ENCODE measurements at places on chromosomes 16 and 17.

DNA sequence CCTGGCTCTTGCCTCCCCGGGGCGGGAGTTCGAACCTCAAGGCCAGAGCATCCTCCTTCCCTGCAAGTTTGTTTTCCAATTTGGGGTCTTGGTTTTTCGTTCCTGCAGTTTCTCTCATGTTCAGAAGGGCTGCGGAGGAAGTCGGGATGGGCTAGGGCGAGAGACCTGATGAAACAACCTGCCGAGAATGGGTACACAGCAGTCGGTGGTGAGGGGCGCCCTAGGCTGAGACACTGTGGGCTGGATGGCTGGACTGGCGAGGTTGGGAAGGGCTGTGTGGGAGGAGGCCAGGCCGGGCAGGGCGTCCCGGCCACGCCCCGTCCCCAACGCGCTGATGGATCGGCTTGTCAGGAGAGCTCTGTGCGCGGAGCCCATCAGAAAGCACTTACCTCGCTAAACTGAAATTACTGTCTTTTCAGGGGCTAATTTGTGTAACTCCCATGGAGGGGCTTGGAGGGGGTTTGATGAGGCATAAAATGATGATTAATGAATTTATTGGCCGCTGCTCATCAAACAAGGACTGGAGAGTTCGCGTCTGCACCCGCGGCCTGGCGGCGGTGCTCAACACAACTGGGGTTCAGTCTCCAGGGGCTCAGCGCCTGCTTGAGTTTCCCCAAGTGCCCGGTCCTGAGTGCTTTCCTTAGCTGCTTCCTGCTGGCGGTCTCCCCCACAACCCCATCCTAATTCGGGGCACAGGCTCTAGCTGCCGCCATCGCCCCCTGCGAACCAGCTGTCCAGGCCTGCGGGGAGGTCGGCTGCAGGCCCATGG, 9.0 kb downstream of the IRX5 start:
- DNase-seq = no peak

DNA sequence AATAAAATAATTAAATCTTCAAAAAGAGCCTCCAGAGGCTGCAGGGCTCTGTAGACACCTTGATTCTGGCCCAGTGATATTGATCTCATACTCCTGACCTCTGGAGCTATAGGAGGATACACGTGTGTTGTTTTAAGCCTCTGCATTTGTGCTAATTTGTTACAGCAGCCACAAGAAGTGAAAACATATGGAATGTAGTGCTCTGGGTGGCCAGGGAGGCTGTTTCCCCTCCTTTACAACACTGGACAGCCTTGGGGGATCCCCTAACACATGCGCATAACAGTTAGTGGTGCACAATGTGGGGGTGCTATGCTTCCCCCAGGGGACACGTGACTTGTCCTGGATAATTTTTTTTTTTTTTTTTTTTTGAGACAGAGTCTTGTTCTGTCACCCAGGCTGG, 4.7 kb upstream of the ZNF500 start:
- DNase-seq = no peak

GRCh38 chr17:65243838-65244625, 106.9 kb downstream of the RGS9 start:
- DNase-seq = no peak

DNA sequence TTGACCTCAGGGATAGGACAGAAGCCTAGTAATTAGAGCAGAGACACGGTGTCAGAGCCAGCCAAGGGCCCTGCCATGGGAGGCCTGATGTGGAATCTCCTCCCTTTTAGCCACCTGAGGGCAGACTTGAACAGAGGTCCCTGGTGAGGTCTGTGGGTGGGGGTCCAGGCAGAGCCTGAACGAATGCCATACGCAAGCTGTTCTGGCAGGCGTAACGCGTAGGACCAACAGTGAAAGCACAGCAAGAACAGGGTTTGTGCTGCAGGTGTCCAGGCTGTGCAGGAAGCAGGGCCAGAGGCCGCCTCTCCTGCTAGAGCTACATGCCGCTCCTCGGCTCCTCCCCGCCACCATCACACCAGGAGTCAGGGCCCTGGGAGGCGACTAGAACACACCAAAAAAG, 81.9 kb upstream of the TBX2 start:
- no peak for DNase-seq

DNA sequence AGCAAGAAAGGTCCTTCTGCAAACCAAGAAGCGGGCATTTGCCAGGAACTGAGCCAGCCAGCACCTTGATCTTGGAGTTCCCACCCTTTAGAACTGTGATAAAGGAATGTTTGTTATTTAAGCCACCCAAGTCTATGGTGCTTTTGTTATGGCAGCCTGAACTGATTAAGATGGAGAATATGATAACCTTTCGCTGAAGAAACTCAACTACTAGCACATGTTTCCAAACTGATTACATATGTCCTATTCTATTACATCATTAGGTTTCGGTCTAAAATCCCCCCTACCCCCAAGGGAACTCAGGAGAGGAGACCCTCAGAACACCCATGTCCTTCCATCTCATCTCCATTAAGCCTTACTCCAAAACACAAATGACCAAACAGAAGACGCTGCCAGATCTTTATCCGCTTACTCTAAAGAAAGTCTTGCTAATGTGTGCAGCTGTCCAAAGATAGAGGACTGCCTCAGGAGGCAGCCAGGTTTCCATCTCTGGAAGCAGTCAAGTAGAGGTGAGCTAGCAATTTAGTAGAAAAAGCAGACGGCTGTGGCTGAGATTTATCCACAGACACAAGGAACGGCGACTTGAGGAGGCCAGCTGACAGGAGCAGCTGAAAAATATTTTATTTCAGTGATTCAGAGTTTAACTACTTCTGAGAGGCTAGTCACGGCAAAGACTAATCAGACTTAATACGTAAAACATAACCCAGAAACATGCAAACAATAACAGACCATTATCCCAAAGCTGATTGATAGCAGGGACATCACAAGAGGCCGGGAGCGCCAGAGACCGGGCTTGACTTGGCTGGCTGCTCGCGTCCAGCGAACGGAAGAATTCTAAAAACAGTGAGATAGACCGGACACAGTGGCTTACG, 611.4 kb upstream of the CDH5 start:
- no peak for DNase-seq

- no peak for DNase-seq
Observed at GRCh38 chr16:1651974-1652312, 26.1 kb upstream of the JPT2 start.

DNA sequence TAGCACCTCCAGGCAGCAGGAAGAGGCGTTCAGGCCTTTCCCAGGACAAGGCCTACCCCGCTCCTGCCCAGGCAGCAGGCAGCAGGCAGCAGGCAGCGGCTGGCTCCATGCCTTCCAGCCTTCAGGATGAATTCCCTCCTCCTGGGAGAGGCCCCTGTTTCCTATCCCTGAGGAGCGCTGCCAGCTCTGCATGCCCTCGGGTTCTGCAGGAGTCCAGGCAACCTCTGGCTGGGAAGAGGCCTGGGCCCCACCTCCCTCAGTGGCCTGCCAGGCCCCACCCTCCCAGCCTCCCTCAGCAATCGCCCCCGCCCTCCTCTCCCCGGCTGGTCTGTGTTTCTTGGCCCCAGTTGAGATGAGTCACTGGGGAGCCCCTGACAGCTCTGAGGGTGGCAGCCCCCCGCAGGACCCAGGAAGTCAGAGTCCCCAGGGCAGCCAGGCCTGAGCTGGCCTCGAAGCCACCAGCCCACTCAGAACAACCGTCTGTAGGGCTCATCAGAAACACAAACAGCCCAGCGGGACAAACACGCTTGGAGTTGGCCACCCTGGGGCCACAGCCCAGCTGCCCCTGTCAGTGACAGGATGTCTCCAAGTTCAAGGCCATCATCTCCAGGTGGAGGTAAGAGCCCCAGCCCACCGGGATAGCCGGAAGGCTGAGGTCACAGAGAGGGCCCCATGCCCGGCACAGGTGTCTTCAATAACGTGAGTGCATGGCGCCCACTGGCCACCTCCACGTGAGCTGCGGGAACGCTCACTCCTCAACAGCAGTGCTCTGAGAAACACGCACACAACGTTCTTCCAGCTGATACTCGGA, 39.5 kb upstream of the CIBAR2 start:
- DNase-seq = no peak

GRCh38 chr17:62765351-62765750, 42.8 kb downstream of the MARCHF10 start:
- DNase-seq = no peak

DNA sequence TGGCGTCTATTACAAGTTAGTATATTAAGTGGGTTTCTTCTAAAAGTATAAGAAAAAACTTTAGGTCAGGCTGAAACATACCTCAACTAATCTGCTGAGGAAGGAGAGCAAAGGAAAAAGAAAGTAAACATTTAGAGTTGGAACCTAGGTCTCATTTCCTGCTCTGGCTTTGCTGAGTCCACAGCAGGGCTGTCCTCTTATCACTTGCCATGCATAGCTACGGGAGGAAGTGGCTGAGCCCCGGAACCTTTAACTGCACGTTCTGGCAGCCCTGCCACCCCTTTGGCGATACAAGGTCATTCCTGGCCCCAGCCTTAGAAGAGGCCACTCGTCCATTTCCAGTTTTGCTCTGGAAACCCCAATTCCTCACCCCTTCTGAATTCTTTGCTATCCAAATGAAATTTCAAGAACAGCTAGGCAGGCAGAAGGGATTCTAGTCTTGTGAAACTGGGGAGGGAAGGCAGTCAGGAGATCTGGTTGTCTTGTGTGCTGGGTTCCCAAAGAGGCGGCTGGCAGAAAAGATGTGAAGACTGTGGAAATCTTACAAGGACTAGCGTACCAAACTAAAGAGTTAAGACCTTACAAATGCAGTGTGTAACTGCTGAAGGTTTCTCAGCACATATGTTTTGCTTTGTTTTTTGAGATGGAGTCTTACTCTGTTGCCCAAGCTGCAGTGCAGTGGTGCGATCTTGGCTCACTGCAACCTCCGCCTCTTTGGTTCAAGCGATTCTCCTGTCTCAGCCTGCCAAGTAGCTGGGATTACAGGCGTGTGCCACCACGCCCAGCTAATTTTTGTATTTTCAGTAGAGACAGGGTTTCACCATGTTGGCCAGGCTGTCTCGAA, 19.1 kb downstream of the WIPI1 start:
- DNase-seq = no peak

DNA sequence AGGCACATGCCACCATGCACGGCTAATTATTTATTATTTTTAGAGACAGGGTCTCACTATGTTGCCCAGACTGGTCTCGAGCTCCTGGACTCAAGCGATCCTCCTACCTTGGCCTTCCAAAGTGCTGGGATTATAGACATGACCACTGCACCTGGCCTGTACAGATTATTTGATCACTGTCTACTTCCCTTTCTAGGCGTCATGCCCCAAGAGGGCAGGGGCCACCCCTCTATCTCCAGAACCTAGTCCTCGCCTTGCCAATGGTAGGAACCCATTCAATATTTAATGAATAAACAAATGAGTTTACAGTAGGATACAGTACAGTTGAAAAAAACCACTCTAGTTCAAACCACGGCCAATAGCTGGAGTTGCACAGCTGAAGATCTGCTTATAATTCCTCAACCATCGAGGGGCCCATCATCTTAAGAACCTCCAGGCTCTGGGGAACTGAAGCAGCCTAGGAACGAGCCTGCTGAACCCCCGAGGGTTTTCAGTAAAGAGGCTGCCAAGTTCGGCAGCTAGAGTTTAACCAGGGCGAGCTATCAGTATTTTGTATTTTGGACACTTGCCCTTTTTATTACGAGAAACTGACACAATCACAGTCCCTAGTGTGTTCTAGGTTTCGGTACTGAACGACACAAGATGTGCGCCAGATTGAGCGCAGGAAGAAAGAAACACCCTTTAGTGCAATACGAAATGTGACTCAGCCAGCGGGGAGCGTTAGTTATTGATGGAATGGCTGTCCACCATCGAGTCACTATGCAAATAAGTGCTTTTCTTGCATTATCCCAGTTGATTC, 14.6 kb downstream of the ADCY9 start:
- no peak for DNase-seq

DNA sequence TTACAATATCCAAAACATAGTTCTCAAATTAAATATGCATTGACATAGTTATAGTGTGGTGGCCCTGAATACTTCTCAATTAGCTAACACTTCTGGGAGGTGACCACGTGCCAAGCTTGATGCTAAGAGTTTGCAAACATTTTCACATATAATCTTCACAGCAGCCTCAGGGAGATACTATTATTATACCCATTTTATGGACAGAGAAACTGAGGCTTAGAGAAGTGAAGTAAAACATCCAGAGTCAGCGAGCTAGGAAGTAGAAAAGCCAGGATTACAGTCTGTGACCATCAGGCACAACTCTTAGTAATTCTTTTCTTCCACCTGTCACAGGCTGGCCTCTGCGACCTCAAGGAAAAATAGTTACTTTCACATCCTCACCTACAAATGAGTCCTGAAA, 102.2 kb upstream of the IRX6 start:
- no peak for DNase-seq

DNA sequence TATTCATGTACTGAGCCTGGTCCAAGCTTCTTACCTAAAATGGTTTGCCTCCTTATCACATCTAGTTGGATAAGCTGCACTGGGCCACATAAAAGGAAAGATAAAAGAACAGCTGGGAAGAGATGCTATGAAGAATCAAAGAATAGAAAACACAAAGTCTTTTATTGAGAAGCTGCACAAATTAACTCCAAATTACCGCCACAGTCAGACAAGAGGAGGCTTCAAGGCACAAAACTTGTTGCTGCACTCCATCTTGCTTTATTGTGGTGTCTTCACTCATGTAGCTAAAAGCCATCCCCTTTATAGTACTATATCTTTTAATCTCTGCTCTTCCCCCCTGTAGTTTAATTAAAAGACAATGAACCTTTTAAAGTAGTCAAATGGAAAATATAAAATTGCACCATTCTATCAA, 330.6 kb upstream of the PMFBP1 start:
- DNase-seq = no peak

DNA sequence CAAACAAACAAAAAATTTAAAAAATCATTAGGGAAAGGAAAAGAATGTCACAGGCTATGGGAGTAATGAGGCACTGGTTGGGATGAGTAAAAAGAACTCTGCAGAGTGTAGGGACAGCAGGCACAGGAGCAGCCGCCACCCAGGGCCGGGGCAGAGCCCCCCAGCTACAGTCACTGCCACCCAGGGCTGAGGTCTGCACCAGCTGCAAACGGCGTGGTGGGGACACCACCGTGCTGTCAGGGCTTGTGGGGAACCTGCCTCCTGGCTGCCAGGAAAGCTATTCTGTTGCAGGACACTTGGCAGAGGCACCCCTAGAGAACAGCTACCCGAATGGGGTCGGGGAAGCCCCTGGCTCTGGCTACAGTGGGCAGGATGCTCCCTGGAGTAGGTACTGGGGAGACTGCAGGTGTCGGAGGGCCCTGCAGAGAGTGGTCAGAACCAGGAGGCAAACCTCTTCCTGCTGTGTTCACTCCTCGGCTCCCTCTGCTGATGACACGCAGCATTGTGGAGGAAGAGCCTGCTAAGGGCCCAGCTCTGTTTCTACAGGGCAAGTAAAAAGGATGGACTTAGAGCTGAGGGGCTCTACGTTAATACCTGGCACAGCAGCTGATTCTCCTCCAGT, 32.3 kb upstream of the CAPN15 start:
- DNase-seq = no peak

DNA sequence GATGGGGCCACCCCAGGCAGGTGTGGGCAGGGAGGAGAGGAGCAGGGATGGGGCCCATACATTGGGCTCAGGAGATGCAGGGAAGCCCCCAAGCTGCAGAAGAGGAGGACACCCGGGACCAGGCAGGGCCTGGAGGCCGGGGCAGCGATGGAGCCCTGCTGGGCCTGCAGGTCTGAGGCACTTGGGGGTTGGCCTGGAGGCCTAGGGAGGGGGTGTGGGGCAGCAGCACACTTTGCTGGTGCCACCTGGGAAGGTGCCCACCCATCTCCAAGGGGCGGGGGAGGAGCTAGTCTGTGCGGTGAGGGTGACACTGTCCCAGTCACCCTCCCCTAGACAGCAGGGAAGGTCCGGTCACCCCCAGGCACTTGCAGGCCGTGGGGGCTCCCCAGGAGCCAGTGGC, 6.4 kb upstream of the CCDC57 start:
- DNase-seq = no peak

- DNase-seq = no peak
Observed at GRCh38 chr17:28533091-28533807, 19.2 kb downstream of the UNC119 start.
